ENCODE measurements at places on chromosomes 6 and 20.
A peak's percentile ranks its signal among the peaks of the same experiment; 100 is the strongest.

GRCh38 chr6:136647363-136647852 is 97.2 kb upstream of the MAP7 start:
- no peak for DNase-seq

DNA sequence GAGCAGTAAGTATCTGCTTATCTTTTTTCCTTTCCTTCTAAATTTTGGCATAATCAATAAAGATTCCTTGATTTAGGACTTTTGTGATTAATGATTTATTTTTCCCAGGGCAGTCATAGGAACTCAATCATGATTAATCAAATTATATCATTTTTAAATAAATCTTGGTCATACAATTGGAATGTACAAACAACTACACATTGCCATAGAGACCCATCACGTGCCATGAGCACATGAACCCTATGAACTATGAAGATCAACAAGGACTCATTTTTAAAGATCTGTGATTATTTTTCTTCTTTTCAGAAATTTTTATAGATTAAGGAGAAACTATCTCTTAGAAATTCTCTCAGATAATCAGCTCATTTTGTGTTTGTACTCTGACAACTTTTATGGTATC is 622.4 kb downstream of the BCKDHB start:
- no peak for DNase-seq

DNA sequence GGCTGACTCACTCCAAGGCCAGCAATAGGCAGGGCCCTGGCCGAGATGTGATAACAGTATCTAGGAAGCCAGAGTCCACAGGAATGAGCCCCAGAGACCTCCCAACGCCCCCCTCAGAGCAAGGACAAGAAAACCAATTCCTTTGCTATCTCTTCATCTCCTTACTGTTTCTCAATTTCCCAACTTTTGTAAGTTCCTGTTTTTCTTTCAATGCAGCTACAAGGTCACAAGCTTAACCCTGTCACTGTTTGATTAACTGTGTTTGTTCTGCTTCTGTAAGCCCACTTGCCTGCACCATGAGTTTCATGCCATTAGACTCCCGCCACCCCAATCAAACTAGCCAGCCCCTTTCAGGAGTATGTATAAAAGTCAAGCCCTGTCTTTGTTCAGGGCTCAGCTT is 3.5 kb downstream of the FKBP1C start:
- no peak for DNase-seq

DNA sequence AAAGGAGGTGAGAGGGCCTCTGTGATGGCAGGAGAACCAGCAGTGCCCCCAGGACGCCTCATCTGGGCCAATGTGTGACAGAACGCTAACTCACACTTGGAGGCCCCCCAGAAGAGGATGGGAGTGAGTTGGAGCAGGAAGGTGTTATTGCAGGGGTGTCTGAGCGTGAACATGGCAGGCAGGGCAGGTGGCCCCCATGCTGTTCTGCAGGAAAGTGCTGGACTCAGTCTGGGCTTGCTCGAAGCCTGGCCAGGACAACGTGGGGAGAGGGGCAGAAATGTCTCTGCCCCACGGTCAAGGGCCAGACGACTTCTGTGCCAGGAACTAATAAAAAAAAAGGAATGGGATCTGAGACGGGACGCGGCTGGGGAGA is 931 bp upstream of the EBF4 start:
- DNase-seq: no peak

GRCh38 chr6:27238010-27238983 is 9.2 kb upstream of the PRSS16 start:
- no peak for DNase-seq

DNA sequence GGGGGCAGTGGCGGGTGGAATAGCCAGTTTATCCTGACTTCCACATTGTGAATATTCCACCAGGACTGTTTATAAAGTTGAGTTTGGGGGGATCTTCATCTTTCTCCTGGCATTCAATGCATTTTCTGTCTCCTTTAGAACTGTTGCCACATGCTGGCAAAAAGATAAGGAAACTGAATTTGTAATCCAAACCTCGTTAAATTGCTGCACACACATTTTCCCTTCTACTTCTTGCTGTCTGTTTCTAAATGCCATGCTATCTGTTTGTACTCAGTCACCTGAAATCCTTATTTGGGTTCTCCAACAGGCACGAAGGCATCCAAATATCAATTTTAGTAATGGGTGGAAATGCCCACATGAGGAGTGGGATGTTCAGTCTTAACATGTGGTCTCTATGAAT is 180.2 kb upstream of the CCN2 start:
- DNase-seq: no peak

- DNase-seq: no peak
These were observed 26.1 kb upstream of the ZNF831 start for GRCh38 chr20:59137532-59137931.

- DNase-seq: no peak
These were observed 54.9 kb downstream of the ZBTB9 start for GRCh38 chr6:33508935-33509926.

GRCh38 chr6:82772851-82773717 is 292.6 kb downstream of the UBE3D start:
- DNase-seq: no peak

DNA sequence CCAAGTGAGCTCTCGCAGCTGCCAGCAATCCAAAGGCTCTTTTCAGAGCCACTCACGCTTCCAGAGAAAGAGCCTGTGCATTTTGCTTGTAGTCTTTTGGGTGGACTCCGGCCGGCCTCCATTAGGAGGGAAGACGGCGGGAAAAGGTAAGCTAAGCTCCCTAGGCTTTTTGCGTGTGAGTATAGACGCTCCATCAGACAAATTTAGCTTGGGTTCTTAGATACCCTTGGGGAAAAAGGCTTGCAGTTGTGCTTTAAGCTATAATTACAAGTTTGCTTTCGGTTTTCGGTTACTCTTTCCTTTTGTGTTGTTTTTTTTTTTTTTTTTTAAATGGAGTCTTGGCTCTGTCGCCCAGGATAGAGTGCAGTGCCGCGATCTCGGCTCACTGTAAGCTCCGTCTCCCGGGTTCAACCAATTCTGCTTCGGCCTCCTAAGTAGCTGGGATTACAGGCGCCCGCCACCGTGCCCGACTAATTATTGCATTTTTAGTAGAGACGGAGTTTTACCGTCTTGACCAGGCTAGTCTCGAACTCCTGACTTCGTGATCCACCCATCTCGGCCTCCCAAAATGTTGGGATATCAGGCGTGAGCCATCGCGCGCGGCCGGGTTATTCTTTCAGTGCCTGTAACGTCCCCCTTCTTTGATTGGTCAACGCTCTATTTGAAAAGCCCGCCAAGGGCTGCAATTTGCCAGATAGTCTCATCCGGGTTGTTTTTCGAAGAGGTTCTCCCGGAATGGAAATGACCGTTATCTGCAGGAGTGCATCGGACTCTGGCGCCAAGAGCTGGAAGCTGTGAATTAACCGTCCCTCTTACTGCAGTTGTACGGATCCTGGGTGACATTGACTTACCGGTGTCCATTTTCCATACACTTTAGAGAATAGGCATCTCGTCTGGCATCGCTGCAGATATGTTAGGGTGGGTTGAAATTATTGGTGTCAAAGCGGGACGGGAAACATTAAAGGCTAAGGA is 18.1 kb downstream of the OR2B2 start:
- peak; percentile 77 for DNase-seq

- DNase-seq: no peak
These were observed 48.8 kb upstream of the PRND start for GRCh38 chr20:4672948-4673347.

DNA sequence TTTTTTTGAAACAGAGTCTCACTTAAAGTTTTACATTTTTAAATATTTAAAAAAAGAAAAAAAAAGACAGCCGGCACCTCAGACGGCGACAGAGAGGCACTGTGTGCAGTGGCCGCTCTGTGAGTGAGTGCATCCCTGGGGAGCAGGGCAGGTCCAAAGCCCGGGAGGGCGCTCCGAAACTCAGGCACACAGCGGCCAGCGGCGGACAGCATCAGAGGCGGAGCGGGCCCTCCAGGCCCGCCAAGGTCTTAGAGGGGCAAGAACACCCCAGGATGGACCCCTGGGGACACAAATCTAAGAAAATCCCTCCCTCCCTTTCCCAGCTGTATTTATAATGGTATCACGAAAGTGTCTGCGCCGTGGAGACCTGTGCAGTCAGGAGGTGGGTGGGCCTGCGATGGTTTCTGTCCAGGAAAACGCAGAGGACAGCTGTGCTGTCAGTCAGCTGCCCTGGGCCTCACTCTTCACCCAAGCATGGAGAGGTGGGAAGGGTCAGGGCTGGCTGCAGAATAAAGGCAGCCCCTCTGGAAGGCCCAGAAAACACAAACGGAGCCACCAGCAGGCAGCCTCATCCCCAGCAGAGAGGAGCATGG is 43.8 kb downstream of the TAF4 start:
- DNase-seq: no peak

GRCh38 chr6:16757332-16757731 is 3.9 kb downstream of the ATXN1 start:
- no peak for DNase-seq

DNA sequence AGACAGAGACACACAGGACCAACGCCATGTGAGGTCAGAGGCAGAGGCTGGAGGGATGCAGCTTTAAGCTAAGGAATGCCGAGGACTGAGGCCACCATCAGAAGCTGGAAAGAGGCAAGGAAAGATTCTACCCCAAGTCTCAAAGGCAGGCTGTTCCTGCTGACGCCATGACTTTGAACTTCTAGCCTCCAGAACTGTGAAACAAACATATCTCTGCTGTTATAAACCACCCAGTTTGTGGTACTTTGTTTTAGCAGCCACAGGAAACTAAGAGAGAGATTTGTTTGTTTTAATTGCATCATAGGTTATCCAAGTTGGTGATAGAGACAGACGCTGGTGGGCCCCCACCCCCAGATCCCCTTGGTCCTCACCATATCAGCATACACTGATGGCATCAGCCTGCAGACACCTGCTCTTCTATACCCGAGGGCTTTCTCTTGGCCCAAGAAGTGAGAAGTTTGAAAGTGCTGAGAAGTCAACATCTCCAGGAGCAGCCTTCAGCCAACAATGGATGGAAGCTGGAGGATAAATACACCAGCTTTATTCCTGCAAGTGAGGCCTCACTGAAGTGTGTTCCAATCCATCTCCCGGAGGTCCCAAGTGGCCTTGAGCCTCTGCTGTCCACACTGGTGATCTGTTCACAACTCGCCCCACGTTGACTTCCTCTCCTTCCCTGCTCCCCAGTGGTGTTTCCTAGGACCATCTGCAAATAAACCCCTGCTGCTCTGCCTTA is 154.7 kb downstream of the BTBD3 start:
- no peak for DNase-seq

- DNase-seq: no peak
These were observed 3.1 kb downstream of the ADRM1 start for GRCh38 chr20:62305765-62306413.

- no peak for DNase-seq
These were observed 171.5 kb downstream of the LY86 start for GRCh38 chr6:6760002-6760401.

GRCh38 chr6:109527989-109528388 is 45.0 kb upstream of the ZBTB24 start:
- DNase-seq: no peak

DNA sequence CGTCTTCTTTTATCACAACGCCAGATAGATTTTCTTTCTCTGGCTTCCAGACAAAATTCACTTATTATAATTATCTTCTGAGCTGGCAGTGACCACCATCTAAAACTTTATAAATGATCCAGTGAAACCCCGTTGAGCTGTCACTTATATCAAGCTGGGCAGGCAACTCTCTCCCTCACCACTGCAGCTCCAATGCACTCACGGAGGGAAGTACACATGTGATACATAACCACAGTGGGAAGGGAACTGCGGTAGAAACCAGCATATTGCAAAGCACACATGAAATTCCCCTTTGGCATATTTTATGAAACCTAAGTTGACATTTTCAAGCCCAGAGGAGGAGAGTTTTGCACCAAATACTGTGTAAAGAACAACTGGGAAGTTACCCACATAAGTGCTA is 536.9 kb downstream of the HACE1 start:
- DNase-seq: no peak

DNA sequence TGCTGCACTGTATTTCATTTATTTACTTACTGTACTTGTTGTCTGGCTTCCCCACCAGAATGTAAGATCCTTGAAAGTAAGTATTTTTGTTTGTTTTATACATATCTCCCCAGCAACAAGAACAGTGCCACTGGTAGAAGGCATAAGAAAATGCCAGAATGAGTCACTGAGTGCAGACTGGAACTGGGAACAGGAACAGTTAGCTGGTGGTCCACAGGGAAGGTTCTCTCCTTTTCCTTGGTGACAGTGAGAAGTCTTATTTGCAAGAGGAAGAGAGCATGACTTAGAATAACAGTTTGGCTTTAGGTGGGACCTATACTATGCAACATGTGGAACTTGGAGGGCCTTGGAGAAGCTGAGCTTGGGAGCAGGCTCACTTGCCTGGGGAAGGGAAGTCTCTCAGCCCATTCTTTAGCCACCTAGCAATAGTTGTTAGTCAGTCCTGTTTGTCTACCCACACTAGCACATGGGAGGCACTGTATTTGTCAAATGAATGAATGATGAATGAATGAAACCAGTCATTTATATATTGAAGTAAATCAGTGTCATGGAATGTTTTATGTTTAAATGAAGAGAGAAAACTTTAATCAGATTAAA is 203.5 kb downstream of the KCNQ5 start:
- no peak for DNase-seq

DNA sequence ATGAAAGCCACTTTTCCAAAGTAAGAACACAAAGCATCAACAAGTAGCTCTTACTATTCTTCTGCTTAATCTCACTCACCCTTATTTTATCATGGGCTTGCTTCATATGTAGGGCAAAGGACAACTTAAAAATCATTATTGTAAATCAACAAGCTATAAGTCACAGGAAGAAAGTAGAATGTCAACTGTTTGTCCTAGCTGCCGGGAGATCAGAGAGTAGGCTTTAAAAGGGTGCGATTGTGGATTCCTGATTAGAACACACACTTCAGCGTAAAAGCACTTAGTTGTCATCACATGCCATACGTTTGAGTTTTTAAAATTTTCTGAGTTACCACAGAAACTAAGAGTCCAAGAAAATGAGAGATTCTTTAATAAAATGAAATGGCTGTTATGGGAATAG is 44.4 kb upstream of the NHSL1 start:
- DNase-seq: no peak

GRCh38 chr6:102619585-102619984 is 1226.1 kb downstream of the GRIK2 start:
- DNase-seq: no peak

GRCh38 chr6:165245701-165246100 is 63.7 kb downstream of the C6orf118 start:
- DNase-seq: no peak

GRCh38 chr6:3838992-3839867 is 9.9 kb upstream of the FAM50B start:
- no peak for DNase-seq

GRCh38 chr6:106411643-106412200 is 51.2 kb downstream of the CRYBG1 start:
- no peak for DNase-seq

- DNase-seq: no peak
These were observed 23.8 kb downstream of the UST start for GRCh38 chr6:148770408-148771211.

DNA sequence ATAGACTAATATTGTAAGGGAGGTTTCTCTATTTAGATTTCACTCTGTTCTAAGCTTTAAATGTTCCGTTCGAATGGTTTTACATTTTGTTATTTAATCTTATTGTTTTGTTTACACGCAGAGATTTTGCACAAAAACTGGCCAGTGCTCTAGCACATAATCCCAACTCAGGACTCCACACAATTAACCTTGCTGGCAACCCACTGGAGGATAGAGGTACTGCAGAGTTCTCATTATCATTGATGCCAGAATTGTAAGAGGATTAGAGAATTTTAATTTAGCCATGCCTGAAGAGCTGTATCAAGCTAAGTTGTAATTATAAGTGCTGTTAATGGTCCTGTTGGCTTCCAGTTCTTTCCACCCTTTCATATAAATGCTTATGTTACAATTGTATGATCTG is 179.7 kb upstream of the SCGN start:
- DNase-seq: no peak

GRCh38 chr6:155066361-155066760 is 71.2 kb downstream of the TIAM2 start:
- no peak for DNase-seq

All from NCI-H187 (cell line).